ENCODE measurements at places on chromosomes 11 and 22. TPM values are rescaled to one million over a fixed set of nuclear protein-coding genes. Genes with fewer than 3 reads are reported as not detected.

The APOL1 gene
- 22.1 TPM for total RNA-seq

GRCh38 chr11:128942817-128943427 is at the start of gene TP53AIP1:
TSS of gene TP53AIP1 (minus strand) at chr11:128942871. CDS start at chr11:128937818, 5,053 bp downstream.
- DNase-seq, result no peak

DNA sequence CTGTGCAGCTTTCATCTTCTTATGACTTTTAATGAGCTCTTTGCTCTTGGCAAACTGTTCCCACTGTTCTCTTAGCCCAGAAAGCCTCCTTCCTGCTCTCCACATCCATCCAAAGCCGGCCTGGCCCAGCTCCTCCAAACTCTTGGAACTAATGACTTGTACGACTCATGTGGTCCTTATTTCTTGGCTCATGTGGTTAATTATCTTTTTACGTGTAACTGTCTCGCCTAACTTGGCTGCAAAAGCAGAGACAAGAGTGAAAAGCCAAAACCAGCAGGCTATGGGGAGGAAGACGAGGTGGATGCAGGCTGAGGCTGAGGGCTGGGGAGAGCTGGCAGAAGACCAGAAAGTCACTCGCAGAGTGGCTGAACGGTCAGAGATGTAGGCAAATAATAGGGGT is 5.5 kb downstream of the CSNK2A3 start:
- peak; percentile 76 for DNase-seq

DNA sequence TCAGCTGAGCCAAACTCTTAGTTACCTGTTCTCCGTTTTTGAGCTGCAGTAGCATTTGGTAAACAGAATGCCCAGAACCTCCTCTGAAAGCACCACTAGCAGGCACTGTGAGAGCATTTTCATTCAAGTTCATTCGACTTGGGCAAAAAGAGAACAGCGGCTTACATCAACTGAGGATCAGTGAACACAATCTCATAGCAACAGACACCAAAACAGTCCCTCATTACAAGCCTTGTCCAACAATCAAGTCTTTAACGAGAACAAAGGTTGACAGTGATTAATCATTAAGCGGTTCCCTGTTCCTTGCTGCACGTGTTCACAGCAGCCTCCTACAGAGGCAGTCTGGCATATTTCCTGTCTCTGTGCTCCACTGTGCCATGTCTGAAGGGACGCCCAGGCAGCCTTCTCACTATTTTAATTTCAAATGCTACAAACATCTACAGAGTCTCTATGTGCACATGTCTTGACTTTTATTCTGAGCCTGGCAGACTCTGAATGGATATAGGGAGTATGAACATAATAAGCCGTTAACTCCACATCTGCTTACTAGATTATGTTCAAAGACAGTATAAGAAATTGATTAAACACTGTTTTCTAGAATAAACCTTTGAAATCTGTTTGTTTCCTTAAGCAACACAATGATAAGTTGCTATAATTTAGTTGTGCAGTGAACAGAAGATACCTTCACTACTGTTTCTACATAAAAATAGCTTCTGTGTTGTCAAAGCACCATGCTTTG is 88.3 kb upstream of the MTMR2 start:
- DNase-seq, result no peak

The DLG2 gene
- total RNA-seq, result 5.7 TPM

The XKR3 gene
- total RNA-seq, result not detected

GRCh38 chr11:66845143-66845875 is 2.1 kb downstream of the RCE1 start:
- no peak for DNase-seq

GRCh38 chr22:48541401-48542098 is 1286.1 kb downstream of the BRD1 start:
- no peak for DNase-seq

- DNase-seq, result no peak
Observed at GRCh38 chr22:27116312-27117086, 459.1 kb downstream of the MIAT start.

The TMEM191C gene
- total RNA-seq, result 1.2 TPM

The JAML gene
- total RNA-seq, result 3.3 TPM

- DNase-seq, result no peak
Observed at GRCh38 chr11:57546869-57547475, 9.6 kb downstream of the SMTNL1 start.

- DNase-seq, result no peak
Observed at GRCh38 chr11:78744949-78745348, 170.3 kb upstream of the NARS2 start.

- DNase-seq, result no peak
Observed at GRCh38 chr11:122270535-122270934, 154.5 kb upstream of the BLID start.

DNA sequence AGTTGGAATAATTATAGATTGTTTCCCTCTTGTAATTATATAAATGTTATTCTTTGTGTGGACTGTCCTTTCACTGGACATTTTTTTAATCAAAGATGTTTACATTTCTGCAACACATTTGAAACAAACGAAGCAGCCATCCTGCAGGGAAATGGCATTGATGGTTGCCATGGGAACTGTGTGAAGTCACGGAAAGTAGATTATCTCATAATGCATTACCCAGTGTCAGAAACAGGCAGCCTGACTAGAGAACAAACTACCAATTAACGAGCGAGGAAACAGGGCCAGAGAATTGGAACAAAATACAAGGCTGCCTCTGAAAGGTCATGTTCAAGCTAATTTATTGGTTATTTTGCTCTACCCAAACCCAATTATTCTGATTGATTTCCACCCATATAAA is 96.9 kb upstream of the LARGE1 start:
- no peak for DNase-seq

GRCh38 chr11:122754553-122755322 is 83.6 kb upstream of the CRTAM start:
- no peak for DNase-seq

DNA sequence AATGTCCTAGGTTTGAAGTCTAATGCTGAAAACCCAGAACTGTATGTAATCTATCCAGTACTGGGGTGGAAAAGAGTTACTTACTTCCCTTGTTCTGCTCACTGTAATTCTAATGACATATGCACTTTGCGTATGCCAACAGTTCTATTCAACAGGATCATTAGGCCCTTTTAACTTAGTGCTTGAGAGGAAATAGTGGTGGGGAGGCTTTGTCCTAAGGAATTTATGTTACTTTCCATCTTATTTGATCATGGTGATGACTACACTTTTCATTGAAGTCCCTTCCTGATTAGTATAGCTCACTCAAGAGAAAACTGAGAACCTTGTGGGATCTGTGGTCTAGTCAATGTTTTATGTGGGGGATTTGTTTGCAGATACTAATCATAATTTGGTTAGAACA is 348.2 kb downstream of the GUCY1A2 start:
- no peak for DNase-seq

- no peak for DNase-seq
Observed at GRCh38 chr11:45538939-45539338, 126.5 kb downstream of the CHST1 start.

DNA sequence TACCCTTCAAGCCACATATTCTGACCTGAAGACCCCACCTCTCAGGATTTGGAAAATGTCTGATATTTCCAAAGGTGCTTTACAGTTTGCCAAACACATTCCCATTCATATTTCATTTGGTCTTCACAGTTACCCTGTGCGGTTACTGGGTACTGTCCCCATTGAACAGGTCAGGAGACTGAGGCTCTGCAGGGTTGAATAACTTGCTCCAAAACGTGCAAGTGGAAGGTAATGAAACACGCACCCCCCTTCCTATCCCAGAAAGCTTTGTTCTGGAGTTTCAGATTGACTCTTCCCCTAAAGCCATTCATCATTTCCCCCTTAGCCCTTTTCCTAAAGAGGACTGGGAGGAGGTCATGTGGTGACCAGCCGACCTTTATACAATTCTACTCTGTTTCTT is 18.8 kb downstream of the MICAL2 start:
- no peak for DNase-seq

- no peak for DNase-seq
Observed at GRCh38 chr11:10328314-10329098, 23.6 kb downstream of the ADM start.

DNA sequence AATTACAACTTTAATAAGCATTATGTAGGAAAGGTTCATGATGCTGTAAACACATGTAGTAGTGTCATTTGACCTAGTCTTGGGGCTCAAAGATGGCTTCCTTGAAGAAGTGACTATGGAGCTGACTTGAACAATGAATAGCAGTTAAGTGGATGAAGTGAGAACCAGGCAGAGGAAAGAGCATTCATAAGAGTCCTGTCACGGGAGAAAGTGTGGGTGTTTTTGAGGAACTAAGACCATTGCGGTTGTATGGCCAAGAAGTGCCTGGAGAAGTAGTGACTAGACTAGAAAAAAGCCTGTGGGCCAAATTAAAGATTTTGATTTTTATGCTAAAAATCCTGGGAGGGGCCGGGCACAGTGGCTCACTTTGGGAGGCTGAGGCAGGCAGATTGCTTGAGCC is 7.2 kb upstream of the IL18BP start:
- no peak for DNase-seq

DNA sequence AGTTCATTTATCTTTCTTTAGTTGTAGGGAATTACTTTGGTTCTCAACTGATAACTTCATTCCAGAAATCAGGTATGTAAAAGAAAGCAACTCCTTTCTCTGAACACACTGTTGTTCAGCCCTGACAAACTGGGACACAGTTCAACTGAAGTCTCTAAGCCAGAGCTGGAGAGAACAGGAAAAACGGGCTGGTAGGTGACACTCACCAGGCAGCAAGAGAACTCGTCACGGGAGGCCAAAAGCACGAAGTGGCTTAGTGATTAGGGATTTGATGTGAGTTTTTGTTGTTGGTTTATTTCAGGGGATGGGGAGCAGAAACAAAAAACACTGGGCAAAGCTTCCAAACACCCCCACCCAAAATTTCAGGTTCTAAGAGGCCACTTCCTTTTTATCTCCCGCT is 54.1 kb downstream of the MYH9 start:
- no peak for DNase-seq

GRCh38 chr11:65491614-65492386 is 7.0 kb upstream of the MALAT1 start:
- DNase-seq, result peak; percentile 88

- DNase-seq, result no peak
Observed at GRCh38 chr11:119042927-119043326, 12.2 kb upstream of the SLC37A4 start.

GRCh38 chr22:44825310-44826150 is 73.2 kb downstream of the ARHGAP8 start:
- no peak for DNase-seq

DNA sequence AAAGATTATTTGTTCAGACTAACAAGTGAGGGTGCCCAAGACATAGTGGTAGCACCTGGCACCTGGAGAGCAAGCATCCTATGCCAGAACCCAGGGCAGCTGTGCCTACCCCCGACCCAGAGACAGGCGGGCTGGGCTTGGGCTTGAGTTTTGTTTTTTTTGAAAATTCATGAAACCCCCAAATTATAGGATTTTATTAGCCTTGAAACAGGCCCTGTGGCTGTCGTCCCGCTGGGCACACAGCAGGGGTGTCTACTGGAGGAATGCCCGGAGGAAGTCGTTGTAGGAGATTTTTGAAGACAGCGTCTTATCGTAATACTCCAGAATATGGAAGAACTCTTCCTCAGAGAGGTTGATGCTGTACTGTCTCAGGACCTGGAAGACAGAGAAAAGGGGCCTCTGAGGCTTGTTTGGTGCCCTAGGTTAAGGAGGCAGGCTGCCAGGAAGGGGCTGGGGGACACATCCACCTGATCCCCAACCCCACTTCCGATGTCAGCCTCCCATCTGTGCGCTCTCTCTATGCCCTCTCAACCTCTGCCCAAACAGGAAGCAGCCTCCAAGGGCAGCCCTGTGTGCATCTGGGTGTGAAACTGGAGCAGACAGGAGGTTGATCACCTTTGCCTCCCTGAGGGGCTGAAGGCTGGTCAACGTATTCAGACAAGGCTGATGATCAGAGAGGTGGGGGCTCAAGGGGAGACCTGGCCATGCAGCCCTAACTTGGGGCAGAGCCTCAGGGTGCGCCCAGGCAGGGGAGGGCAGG is 117.0 kb downstream of the MPPED1 start:
- no peak for DNase-seq

- DNase-seq, result no peak
Observed at GRCh38 chr11:46278387-46279125, 1.1 kb downstream of the CREB3L1 start.

The OR4D5 gene
- total RNA-seq, result not detected

DNA sequence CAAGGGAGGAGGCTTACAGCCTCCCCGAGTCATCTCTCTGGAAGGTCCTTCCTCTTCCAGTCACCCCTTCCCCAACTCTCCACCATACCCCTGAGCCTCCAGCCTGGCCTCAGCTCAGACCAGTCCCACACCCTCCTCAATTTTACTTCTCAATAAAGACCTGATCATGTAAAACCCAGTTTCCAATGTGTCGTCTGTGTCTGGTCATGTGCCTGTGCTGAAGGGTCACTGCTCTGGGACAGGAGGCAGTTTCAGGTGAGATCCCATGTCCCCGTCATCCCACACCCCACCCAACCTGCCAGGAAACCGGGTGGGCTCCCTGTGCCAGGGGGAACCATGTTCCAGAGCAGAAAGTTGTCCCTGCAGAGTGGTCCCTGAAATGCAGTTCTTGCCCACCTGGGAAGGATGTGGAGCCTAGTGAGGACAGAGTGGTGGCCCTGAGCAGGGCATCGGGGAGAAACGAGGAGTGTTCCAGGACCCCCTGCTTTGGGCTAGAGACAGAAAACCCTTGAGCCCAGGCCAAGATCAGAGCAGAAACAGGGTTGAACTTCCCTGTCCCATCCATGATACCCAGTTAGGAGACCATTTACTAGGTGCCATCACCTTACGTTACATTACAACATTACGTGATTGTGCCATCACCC is 19.4 kb downstream of the IGLL5 start:
- DNase-seq, result no peak

DNA sequence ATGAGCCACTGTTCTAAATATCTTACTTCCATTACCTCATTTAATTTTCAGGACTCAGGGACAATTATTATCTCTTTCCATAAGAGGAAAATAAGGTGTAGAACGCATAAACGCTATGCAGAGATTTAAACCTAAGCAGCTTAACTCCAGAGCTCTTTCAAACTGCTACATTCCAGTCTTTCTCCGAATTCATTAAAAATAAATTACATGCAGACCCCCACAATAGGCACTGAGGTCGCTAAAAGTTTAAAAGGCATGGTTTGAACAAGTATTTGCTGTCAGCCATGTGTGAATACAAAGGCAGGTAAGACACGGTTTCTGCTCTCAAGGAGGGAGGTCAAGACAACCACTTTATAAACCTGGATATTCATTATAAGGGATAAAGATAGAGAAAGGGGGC is 983 bp downstream of the NARS2 start:
- DNase-seq, result no peak

DNA sequence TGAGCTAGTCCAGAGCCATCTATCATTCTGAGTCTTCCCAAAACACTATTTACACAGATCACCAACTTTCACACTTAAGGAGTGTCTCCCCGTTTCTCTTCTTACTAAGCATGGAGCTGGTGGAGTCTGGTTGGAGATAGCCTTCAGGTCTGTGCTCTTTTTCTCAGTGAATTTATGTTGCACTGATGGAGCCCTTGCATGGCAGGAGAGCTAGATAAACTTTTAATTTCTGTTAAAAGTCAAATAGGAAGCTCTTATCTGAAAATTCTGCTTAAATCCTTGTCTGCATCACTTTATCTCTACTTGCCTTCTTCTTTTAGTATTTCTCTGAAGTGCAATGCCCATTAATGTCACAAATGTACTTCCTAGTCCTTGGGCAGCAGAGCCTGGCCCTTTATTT is 63.4 kb downstream of the ST3GAL4 start:
- DNase-seq, result no peak

- DNase-seq, result no peak
Observed at GRCh38 chr22:26168939-26169314, 335 bp upstream of the SEZ6L start.
